ENCODE measurements at places on chromosomes 6 and 20.

DNA sequence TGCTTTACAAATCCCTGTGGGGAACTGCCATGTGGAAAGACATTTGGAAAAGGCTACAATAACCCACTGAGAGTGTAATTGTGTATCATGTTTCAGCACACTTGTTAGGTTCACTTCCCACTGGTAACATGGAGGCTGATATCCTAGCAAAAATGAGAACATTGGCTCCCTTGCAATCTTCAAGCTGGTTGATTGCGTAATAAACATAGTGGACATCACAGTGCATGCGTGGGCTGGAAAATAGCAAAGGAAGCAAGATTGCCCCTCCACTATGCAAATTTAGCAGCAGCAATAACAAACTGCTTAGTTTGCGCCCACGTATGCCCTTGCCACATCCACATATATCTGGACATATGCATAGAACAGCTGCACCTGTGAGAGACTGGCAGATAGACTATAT, 410.2 kb downstream of the MEI4 start:
- no peak for DNase-seq

GRCh38 chr6:117615750-117616390, 13.6 kb upstream of the GOPC start:
- no peak for DNase-seq

DNA sequence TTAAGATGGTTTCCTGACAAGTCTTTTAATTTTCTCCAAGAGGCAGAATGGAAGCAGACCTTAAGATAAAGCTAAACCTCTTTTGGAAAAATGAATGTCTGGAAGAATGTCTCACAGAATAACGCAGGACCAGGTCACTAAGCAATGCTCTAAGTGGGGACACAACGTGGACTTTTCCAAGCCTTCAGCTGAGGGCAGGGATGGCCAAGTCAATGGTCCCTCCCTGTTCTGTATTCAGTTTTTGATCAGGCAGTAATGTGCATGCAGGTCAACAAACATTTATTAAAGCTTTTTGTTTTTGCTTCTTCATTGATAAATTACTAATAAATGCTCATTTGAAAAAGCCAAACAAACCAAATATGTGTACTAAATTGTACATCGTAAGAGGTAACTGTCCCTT, 2.0 kb upstream of the RNF182 start:
- no peak for DNase-seq

- DNase-seq = no peak
Measured at GRCh38 chr20:43034981-43035724, 154.6 kb downstream of the PTPRT start.

DNA sequence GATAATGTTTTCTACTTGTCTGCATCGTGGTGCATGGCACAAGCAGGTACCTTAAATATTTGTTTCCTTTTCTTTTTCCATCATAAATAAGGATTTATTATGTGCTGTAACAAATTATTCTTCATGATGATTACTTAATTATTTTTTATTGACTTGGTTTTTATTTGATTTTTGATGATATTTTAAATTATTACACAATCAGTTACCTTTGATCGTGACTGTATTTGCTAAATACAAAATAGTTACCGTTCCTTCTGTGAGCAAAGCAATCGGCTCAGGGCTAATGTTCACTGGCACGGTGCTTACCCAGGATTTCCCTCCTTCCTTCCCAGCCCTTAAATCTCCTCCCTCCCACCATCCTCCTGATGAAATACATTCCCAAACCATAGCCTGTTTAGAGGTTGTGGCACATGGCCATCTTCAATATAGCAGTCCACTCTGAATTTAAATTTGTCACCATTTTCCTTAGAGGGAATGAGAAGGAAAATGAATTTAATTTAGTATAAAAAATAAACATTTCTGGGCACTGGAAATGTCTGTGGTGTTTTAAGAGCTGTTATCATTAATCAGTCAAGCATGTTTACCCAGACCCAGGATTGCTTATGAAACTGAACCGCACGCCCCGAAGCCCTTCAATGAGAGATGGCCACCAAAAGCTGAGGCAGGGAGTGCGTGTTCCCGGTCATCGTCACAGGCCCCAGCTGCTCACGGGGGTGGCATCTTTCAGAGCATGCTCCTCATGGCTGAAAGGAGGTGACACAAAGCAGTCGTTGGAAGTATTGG, 23.0 kb upstream of the EXOC2 start:
- DNase-seq = no peak

GRCh38 chr6:14159090-14159489, 41.5 kb downstream of the CD83 start:
- DNase-seq = no peak

- no peak for DNase-seq
Measured at GRCh38 chr6:31272836-31273626, 1.1 kb upstream of the HLA-C start.

DNA sequence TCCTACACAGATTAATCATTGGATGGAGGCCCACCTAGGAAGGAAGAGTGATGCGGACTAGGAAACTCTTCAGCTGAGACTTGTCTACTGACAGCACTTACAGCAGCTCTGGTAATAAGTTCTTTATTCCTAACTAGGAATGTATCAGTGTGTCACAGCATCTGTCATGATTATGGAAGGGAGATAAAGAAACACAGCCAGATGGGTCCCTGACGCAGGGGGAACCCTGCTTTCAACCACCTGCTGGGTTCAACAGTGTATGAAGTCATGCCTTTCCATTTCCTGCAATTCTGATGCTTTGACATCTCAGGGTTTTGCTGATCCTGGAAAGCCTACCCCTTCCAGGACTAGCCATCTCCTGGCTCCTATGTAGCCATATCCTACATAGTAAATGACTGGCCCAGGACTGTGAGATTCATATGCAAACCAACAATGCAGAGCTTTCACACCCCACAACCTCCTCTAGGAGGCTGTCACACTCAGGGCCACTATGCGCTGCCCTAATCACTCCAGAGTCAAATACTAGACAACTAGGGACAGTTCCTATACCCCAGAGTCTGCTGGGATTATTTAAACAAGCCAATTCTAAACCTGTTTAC, 29.0 kb upstream of the MANEA start:
- DNase-seq = no peak

DNA sequence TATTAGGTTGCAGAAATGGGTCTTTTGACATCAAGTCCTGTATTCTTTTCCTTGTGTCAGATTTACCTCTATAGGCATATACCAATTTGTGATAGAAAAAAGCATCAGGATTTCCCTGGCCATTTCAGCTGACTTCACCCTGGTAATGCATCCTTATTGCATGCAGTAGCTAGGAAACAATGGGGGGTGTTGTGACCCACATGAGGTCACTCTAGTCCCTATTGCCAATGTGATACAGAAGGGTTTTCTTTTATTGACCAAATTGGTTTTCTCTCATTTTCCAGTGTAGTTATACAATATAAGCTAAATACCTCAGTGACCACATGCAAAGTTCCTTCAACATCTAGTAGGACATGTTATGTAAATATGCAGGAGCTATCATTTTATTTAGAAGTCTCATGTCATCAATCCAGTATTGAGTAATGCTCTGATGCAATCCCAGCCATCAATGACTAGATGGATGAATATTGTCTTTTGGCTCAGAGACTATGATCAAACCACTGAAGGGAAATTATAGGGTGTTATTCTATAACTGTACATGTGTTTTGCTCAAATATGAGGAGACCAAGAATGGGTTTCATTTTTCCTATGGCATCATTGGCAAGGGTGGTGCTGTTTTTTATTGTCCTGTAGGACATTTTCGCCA, 177.7 kb downstream of the KLHL32 start:
- DNase-seq = no peak

GRCh38 chr20:34829191-34829590, 3.7 kb upstream of the NCOA6 start:
- DNase-seq = no peak

DNA sequence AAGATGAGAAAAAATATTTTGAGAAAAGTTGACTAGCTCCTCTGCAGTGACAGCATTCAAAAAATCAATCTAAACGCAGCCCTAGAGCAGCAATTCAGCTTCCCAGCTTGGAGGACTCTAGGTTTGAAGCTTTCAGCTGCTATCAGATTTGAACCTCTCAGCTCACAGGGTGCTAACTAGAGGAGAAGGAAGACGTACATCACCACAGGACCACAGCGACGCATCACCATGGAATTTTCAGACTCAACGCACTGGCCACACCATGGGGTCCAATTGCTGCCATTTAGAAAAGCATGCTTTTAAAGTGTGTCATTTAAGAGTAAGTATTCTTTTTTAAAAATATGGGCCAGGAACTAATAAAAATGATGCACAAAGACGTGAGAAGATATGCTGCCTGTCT, 45.0 kb upstream of the FUCA2 start:
- peak; percentile 90 for DNase-seq

DNA sequence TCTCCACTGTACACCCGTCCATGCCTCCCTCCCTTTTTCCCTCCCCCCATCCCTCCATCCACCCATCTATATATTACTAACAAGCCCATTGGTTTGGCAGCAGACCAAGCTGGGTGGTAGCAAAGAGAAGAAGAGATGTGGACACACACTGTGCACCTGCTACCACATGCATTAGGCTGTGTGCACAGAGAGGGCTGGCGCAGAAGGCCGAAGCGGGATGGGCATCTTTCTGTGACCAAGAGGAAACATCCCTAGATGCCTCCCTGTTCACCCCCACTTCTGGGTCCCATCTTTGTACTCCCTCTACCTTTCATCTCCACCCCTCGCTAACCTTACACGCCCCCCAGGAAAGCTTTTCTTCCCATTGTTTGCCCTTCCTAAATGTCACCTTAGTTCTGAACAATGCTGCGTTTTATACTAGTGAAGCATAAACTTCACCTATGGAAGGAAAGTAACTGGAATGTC, 64.9 kb upstream of the AFDN start:
- no peak for DNase-seq

GRCh38 chr6:156474507-156475120, 302.6 kb upstream of the ARID1B start:
- no peak for DNase-seq

GRCh38 chr6:147508866-147509608, 547 bp downstream of the SAMD5 start:
- DNase-seq = no peak

DNA sequence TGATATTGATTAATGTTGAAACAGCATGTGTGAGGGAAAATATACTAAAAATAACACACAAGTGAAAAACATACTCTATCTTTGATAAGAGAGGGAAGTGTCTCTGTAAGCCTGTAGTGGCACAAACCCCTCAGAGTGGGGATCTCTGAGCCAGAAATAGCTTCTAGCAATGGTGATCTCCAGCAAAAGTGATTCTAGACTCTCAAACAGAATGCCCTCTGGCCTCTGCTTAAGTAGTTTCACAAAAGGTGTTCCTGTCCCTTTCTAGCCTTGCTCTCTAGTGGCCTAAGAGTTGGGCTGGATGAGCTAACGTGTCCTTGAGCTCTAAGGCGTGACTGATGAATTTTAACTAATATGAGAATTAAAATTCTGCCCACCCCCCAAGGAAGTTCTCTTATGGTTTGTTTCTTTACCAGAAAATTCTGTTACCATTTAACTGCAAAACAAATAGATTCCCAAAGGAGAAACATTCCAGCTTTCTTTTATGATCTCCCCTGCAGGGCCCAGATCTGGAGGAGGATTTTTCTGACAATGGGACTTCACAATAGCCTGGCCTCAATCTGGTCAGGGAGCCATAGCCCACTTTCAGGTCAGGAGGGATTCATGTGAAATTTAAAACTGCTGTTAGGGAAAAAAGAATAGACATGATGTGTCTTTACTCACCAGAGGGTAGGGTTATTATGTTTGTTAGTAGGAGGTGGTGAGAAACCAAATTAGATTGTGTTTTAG, 182.5 kb upstream of the LAMP5 start:
- no peak for DNase-seq

GRCh38 chr6:41426888-41427641, 91.7 kb downstream of the NCR2 start:
- DNase-seq = no peak

DNA sequence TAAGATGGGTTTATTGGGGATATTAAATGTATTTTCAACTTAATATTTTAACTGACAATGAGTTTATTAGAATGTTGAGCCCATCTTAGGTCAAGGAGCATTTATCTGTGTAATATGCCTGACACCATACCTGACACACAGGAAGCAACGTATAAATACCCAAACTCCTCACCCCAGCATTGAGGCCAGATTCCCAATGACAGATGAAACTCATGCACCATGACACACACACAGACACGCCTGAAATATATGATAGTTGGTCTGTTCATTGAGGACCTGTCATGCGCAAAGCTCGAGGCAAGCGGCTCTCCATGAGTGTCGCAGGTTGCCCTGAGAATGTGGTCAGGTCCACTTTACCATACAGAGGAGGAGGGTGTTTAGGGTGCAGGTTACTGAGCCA, 64.1 kb downstream of the GFOD1 start:
- no peak for DNase-seq

GRCh38 chr6:53263917-53264316, 84.8 kb downstream of the ELOVL5 start:
- DNase-seq = peak; percentile 55

DNA sequence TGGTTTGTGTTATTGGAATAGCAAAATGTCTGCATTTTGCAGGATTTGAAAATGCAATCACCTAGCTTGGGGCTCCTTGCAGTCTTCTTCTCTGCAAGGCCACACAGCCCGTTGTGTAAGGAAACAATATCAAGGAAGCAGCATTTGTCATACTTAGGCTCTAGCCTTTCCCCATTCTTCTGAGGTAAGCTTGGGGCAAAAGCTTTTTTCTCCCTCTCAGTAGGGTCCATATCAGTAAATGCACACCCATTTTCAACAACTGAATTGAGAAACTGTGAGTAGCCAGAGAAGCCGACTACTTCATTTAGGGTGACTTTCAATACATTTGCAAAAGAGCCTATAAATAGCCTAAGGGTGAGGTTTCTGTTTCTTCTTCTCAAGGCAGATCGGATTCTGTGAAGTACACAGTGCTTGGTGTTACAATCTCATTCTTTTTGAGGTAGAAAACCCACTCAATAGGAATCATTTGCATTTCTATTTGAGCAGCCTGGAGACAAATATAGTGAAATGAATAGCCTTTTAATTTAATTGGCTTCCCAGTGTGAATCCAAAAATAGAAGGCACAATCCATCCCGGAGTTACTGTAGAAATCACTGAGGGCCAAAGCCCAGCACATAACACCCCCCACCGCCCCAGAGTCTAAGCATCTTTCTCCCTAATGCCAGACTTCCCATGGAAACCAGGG, 61.8 kb downstream of the BTBD3 start:
- no peak for DNase-seq

DNA sequence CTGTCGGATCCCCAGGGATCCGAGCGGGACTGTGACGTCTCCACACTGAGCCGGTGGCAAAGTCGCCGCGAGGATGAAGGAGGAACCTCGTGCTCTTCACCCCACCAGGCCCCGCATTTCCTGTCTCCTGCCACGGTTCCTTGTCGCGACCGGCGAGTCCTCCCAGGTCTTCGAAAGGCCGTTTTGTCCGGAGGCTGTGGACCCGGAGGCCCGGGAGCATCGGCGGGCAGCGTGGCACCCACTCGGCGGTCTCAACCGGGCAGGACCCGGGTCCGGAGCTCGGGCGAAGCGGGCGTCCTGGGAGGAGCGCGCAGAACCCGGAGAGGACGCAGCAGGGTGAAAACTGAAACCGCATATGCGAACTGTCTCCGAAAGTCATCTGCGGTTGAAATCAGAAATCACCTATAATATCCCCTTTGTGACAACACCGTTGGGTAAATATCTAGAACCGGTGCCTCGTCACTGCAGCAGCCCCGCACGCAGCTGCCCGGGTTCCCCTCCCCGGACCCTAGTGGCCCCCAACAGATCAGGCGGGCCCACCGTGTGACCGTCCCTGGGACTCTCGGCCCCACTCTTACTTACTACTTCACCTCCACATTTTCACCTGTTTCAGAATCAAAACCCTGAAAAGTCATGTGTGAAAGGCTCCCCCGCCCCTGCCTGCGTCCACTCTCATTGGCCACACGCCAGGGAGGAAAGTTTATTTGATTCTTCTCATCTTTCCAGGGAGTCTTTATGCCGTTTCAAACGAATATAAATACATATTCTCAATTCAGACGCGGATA, 3.1 kb upstream of the ULBP2 start:
- no peak for DNase-seq

All from HFFc6 (cell line).